SHP77 treated with DMSO at 0.1 percent for 48 hours (cell line): ENCODE measurements at places on chromosomes 5 and 9.

DNA sequence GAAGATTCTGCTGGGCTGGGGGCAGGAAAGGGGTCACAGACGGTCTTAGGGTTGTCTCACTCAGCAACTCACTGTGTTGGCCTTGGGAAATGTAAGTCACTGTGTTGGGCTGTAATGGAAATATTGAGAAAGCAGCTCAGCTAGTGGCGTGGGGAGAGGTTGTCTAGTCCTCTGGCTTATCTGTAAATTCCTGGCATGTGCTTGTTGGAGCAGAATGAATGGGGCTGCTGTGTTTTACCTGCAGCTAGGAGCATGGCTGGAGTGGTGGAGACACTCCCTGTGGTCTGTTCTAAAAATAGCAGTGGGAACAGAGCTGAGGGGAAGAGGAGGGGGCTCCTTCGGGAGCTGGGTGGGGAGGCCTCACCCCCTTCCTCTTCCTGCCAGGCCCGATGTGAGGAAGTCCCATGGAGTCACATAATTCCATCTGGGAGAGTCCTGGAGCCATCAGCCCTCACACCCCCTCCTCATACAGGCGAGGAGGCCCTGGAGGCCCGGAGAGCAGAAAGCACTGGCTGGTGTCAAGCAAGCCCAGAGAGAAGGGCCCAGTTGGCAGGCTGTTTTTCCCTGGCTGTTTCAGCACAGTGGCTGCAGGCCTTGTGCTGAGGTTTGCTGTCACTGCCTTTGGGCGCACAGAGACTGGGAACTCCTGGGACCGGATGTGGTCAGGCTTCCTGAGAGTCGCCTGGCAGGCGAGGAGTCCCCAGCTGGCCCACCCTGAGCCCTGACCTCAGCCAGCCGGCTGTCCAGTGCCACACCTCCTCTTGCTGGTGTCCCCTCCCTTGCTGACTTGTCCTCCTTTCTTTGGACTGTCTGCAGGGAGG, 84.9 kb downstream of the RGS3 start:
- DNase-seq: no peak

DNA sequence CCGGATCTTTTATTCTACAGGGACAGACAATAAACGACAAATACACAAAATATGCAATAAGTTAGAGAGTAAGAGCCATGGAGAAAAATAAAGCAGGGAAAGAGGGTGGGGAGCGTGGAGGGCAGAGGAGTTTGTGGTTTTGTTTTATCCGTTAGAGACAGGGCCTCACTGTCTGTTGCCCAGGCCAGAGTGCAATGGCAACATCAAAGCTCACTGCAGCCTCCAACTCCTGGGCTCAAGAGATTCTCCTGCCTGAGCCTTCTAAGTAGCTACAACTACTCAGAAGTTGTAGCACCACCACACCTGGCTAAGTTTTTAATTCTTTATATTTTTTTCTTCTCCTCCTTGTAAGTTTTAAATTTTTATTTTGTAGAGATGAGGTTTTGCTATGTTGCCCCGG, 54.5 kb upstream of the CTNNA1 start:
- no peak for DNase-seq

DNA sequence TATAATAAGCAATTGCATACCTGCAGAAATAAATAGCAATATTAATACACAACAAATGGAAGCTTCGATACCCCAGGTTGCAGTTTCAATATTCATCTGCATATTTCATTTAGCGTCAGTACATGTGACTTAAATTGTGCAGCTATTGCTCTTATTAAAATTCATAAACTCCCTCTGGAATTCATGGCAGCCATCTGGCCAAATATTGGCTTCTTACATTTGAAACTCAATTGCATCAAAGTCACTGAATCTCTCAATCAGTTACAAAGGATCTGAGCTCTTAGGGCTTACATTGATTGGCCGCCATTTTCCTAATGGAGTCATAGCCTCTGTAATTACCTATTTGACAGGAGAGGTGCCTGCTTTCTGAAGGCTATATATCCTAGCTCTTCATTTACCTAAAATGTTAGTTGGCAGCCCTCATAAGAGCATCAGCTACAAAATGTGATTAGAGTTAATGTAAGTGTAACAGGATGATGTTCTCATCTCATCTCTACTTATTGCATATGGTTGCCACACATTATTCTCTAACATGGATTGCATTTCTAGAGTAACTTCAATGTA, 453.5 kb downstream of the CAAP1 start:
- no peak for DNase-seq

DNA sequence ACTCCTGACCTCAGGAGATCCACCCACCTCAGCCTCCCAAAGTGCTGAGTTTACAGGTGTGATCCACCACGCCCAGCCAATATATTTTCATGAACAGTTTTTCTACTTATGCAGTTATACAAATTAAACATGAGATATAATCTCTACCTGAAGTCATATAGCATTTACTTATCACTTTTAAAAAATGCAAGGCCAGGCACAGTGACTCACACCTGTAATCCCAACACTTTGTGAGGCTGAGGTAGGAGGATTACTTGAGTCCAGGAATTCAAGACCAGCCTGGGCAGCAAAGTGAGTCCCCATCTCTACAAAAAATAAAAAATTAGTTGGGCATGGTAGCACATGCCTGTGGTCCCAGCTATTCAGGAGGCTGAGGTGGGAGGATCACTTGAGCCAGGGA, 164.7 kb upstream of the LHFPL2 start:
- DNase-seq: no peak

GRCh38 chr9:109560470-109561132, 62.5 kb upstream of the PTPN3 start:
- no peak for DNase-seq

DNA sequence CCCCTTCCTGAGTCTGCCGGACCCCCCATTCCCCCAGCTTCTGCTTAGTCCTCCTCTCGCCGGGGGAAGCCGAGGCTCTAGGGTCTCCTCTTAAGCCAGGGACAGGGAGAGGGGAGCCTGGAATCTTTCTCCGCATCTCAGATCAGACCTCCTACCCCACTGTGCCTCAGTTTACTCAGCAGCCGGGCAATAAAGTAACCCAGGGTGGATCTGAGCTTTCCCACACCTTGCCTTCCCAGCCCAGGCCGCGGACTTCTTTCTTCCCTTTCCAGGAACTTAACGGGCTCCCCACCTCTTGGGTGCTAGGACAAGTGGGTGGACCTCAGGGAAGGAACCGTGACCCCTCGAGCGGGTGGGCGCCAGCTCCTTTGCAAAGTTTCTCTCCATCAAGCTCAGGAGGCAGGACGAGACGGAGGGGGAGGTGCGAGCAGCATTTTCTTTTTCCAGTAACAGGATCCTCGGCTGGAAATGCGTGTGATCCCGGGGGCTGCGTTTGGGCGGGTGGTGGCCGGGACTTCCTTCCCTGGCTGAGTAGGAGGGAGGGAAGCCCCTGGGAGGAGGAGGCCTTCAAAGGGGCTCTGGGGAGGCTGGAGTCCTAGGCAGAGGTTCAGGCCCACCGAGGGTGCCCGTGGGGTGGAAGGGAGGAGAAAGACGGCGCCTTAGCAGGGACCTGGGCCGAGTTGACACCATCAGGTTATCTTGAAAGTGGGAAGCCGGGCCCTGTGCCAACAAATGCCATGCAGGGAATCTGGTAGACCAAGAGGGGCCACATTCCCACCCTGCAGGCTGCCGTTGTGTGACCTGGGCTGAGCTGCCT, 795 bp downstream of the DAB2IP start:
- no peak for DNase-seq

- DNase-seq: no peak
Observed at GRCh38 chr5:142958944-142959682, 188.9 kb downstream of the ARHGAP26 start.

GRCh38 chr9:134230942-134231325, 66.6 kb upstream of the RNU6ATAC start:
- no peak for DNase-seq

- DNase-seq: no peak
Observed at GRCh38 chr5:175246242-175246888, 197.6 kb downstream of the DRD1 start.

- no peak for DNase-seq
Observed at GRCh38 chr5:114449860-114450421, 88.1 kb downstream of the KCNN2 start.

DNA sequence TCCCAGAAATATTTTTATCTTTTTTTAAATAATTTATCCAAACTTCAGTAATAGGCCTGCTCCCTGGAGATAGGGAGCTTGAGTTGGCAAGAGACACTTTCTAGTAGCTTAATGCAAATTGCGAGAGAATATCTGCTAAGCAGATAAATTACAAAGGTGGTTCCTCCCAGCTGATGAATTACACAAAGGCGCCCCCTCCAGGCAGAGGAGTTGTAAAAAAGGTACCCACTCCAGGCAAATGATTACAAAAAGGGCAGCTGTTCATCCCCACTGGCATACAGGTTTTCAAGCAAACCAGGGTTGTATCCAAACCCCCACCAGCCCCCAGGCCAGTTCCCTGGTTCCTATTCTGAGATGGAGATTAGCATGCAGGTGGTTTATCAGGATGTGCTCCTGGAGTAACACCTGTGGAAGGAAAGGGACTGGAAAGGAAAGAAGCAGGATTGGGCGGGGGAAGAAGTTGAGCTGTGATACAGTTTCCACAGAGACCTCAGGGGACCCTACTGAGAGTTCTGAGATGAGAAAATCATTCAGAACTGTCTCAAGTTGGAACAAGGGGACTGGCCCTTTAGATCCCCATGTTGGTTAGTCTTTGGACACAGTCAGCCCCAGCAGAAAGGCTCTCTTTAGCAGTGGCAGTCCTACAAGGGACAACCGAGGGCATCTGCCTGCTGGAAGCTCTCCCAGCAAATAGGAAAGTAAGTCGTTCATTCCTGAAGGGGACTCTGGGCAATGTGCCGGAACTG, 25.5 kb downstream of the ESM1 start:
- no peak for DNase-seq

GRCh38 chr9:106890608-106891007, 27.6 kb downstream of the ZNF462 start:
- no peak for DNase-seq

GRCh38 chr9:137218754-137219271, 3.2 kb downstream of the RNF208 start:
- DNase-seq: no peak

- DNase-seq: no peak
Observed at GRCh38 chr5:40826489-40827187, 8.4 kb downstream of the RPL37 start.

GRCh38 chr5:167286891-167287290, 1004.6 kb upstream of the WWC1 start:
- no peak for DNase-seq

GRCh38 chr9:93869863-93870262, 85.3 kb downstream of the BARX1 start:
- no peak for DNase-seq

- DNase-seq: no peak
Observed at GRCh38 chr9:110049699-110050450, 158.1 kb downstream of the C9orf152 start.

DNA sequence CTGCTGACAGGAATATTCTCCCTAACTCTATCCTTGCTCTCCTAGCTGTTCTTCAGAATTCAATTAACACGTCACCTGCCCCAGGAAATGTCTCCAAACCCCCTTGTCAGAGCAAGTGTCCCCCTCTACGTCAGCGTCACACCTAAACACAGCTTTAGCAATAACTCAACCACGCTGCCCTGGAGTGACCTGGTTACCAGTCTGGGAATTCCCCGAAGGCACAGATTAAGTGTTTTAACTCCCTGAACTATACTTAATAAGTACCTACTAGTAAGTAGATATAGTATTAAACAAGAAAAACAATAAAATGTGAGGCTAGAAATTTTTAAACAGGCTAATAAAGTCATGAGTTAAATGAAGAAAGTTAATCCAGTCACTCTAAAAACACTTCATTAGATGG, 78.4 kb downstream of the FANCC start:
- no peak for DNase-seq

- no peak for DNase-seq
Observed at GRCh38 chr5:76283670-76284069, 119.4 kb upstream of the IQGAP2 start.

- no peak for DNase-seq
Observed at GRCh38 chr5:42753099-42753498, 3.5 kb upstream of the CCDC152 start.

DNA sequence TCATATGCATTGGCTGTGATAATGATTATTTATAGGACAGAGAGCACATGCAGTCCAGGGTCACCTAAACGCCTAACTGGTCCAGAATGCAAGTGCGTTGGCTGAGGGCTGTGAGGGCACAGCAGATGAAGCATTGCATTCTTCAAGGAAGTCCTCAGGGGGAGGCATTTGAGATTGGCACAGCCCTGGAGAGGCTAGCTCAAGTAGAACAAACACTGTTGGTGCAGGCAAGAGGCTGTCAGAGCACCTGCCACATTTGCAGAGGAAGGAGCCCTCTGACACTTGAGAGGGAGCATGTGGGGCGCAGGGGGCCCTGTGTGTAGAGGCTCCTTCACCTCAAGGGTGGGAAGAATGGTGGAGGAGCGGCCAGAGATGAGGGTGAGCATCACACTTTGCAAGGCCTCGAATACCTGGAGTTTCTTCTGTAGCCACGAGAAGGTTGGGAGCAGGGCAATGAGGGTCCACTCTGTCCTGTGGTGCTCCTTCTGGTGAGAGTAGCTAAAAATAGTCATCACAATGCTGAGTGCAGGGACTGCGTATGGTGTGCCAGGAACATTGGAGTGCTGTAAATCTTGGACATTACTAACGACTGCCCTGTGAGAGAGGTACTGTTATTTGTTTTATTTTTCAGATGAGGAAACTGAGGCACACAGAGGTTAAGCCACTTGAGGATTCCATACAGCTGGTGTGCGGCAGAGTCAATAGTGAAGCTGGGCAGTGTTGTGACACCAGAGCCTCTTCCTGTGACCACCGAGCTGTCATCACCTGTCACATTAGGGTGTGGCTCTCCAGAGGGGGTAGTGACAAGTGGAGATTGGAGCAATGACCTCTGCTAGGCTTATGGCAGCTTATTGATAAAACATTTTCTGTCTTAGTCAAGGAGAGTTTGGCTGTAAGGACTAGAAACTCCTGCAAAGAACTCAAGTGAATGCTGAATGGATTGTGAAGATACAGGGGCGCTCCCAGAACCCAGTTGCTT, 100.2 kb downstream of the PIP5K1B start:
- no peak for DNase-seq

DNA sequence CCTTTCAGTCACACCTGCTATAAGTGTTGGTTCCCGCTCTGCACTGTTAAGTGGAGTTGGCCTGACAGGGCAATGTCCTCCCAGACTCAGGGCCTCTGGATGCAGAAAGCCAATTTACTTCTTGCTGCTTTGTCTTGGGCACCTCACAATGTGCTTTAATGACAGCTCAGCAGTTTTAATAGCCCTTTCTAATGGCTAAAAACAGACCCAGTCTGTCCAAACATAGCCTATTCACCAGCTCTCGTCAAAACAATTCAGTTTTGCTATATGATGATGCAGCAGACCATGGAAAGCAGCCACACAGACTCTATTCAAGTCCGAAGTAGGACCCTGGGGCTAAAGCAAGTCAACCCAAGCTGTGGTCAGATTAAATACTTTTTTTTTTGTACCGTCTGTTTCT, 529.1 kb upstream of the SEMA6A start:
- no peak for DNase-seq

DNA sequence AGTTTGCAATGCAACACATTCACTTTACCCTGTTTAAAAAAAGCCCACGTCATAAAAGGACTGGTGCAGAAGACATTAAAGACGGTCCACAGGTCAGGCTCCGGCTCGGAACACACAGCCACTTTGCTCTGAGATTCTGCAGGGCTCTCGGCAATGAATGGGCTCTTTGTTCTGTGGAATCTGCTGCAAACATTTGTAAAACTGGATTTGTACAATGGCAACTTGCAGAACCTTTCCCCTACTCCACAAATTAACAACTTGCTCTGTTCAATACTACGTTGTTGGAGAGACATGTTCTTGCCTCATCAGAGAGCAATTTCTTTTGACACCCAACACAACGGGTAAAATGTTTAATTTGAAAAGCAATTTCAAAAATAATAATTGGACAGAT, 13.0 kb upstream of the NR5A1 start:
- DNase-seq: no peak
